Kidney glomerular epithelial cell (primary cell): ENCODE measurements at places on chromosomes 2 and 18.

DNA sequence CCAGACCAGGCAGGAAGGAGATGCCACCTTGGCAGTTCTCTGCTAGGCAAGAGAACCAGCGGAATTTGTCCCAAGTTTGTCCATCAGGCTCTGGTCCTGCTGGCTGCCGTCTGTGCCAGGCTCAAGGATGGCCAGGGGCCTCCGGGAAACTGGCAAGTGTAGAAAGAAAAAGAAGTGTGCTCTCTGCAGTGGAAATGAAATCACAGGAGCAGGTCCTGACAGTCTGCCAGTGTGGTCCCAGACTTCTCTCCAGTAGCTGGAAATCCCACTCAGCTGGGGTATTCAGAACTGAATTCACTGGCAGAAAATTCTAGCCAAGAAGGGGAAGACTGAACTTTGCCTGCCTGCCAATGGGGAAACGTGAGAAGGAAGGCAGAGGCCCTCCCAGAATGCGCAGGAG, 91.0 kb downstream of the STPG4 start:
- no peak for DNase-seq

DNA sequence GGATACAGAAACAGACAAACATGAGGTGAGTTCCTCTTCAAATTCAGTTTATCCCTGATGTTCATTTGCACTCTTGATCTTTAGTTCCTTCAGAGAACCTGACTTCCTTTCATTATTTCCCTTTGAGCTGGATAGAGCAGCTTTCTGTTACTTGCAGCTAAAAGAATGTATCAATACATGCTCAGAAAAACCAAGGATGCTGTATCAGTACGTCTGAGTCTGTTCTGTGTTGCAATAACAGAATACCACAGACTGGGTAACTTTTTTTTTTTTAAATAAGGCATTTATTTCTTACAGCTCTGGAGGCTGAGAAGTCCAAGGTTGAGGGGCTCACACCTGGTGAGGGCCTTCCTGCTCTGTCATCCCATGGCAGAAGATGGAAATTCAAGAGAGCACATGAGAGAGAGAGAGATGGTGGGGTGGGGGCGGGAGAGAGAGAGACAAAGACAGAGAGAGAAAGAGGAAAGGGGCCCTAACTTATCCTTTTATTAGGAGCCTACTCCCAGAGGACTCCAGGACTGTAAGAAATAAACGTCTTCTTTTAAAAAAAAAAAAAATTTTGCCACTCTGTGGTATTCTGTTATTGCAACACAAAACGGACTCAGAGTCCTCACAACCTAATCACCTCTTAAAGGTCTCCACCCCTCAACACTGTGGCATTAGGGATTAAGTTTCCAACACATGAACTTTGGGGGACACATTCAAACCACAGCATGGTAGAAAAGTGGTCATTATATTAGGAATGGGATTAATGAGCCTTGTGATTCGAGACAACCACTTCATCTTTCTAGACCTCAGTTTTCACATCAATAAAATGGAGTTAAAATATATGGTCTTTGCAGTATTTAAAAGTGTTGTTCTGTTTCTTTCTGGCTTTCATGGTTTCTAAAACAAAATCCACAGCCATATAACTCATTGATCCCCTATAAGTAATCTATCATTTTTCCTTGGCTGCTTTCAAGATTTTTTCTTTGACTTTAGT, 18.4 kb upstream of the SELENOI start:
- no peak for DNase-seq

DNA sequence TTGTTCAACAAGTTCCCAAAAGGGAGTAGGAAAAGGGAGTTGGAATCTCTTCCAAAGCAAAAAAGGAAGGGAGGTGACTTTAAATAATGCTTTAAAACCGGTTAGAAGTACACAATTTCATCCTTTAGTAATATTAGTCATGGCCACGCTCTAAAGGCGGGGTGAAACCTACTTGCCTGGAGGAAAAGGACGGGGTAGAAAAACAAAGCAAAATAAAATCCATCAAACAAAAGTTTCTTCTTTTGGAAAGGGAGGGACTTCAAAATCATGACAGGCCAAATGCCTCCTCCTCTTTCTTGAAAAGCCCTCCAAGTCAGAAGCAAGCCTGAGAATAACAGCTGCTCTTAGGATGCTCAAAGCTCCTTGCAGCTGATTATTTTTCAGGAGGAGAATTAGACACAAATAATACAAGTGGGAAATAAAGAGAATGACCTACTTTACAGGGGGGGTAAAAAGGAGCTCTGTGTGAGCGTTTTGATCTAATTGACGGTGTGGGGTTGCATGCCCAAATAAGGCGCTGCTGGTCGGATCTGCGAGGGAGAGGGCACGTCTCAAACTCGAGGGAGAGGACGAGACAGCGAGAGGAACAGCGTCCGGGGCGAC, 1.8 kb upstream of the NPAS2 start:
- DNase-seq = no peak

DNA sequence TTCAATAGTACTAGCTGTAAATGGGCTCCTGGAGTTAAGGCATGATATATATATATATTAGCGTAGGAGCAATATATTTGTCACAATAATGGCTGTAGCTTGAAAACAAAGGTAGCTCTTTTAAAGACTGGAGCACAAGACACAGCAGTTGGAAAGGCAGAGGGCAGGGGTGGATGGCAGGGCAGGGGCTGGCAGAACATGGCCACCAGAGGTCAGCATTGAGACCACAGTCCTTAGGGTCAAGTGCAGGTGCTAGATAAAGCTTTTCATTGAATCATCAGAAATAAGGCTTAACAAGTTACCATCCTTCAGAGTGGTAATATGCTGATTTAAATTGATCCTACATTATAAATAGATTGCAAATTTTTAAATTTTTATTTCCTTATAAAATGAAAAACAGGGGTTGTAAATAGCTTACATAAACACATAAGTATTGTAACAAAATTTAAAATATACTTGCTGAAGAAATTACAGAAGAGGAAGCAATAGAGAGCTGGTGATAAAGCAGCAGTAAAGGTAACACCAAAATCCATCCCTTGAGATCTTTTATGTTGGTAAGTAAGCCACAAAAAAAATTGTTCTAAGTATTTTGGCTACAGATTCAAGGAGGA, 161.2 kb upstream of the PIEZO2 start:
- peak; percentile 25 for DNase-seq

DNA sequence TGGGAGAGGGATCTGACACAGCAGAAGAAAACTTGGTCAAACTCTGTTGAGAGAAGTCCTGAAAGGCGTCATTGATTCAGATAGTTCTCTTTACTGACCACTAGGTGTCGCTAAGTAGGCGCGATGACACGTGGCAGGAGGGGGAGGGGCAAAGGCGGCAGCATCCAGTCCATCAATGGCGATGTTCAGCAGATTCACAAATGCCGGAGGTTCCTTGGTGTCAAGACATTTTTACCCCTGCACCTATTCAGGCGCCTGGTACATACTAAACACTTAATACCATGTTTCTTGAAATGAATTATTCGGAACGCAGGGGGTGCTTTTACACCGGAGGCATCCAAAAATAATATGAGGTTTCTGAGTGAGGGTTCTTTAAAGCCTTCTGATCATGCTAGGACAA, 3.0 kb upstream of the PLEK start:
- DNase-seq = peak; percentile 53
